Stimulated activated CD8-positive, alpha-beta memory T cell treated with anti-CD3 and anti-CD28 coated beads, Interleukin-7, amount 100 ng/mL, for 1 hour (primary cell): ENCODE measurements at places on chromosomes 3 and 15.

GRCh38 chr3:38471260-38471857 lies 17.7 kb downstream of the ACVR2B start:
- DNase-seq = no peak

DNA sequence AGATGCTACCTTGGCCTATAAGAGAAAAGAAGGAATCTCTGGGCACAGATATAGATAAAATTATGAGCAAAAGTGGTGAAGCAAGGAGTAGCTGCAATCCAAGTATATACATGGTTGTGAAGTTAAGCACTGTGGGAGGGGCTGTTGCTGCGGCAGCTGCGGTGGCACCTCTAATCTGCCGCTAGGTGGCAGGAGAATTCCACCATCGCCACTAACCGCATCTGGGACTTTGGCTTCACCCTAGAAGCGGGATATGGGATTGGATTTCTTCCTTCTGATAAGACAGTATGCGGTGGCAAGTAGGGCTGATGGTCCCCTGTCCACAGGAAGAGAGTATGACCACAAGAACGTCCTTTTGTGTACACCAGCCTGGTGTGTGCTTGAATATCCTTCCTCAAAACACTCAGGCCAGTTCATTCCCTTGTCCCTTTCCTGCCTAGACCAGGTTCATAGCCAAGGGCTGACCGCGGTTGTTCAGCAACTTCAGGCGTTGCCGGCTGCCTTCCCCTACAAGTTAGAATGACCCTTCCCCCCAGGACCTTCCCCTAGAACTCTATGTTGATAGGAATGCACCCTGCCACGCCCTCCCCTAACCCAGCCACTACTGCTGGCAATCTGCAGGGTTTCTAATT lies 5.1 kb downstream of the MAGEL2 start:
- DNase-seq = no peak

- no peak for DNase-seq
Observed at GRCh38 chr3:105065895-105066839, 300.5 kb upstream of the ALCAM start.

DNA sequence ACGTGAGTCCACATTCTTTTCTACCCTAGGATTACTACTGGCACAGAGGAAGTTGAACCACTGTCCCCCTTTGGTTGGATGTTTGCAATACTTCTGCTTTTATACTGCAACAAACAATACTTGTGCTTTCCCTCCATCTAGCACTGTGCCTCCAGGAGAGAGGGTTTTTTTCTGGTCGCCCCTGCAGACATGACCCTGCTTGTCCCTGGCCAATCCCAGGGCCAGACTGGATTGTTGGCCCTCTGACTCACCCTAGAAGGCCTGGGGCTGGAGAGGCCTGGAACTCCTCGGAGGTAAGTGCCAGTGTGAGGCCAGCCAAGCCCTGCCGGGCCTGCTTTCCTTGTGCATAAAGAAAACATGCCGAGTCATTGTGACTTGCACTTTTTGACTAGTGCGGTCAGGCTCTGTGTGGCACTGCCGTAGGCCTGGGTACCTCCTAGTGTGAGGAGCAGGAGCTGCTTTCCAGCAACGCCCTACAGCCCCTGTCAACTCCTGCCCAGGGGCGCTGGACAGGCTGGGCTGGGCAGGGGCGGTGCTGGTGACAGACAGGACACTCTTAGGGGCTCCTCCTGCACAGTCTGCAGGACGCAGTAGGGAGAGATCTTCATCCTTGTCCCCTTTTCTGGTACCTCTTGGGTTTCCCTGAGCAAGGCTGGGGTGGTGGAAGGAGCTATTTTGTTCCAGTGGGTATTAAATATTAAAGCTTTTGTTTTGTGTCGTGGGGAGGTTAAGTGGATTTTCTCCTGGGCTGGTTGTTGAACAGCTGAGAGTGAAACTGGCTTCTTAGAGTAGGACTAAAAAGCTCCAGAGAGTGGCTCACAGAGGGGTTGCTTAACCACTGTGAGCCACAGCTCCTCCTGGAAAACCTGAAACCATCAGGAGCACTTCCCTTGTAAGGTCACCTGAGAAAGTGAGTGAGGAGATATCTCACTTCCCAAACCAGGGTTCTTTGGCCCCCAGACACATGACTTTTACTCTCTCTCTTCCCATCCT lies 14.4 kb upstream of the TKT start:
- DNase-seq = no peak

- DNase-seq = no peak
Observed at GRCh38 chr15:72313448-72313840, 6.5 kb downstream of the CELF6 start.

DNA sequence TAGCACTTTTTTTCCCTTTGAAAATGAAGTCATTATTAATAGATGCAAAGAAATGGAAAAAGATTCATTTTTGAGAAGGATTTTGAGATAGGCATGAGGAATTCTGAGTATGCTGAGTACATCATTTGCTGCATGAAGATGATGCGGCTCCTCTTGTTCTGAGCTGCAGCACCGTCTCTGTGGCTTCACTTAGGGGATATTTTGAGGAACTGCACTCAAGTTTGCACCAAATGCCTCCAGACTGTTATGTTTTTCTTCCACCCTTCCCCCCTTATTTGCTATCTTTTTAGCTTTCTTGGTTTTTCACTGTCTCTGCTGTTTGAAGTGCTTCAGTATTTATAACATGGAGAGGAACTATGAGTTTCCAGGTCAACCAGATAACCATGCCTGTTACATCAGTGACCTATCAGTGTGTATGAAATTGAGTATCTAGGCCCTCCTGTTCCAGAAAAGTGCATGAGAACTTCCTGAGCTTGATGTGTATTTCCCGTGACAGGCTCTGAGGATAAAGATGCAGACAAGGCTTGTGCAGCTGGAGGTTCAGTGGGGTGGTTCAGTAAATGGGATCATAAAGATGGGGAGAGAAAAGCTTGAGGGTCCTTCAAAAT lies 128.7 kb downstream of the PDCD6IP start:
- DNase-seq = no peak

- DNase-seq = no peak
Observed at GRCh38 chr3:57354768-57355167, 62.3 kb upstream of the ASB14 start.

DNA sequence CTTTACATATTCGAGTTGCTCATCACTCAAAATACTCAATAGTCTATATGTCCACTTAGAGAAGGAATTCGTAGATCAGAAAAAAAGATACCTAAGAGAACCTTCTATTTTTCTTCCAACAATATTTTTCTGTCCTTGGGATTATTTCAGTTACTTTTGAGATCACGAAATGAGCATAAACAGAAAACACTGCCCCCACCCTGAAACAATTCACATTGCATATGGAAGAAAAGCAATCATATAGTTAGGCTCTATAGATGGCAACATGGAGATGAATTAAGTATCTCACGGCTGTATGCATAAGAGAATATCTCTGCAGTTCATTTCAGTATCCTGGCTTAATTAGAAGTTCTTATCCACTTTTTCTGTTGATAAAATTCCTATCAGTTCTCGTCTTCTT lies 391.1 kb downstream of the FGF12 start:
- no peak for DNase-seq

GRCh38 chr3:18559331-18559842 lies 134.2 kb upstream of the SATB1 start:
- DNase-seq = no peak
